ENCODE measurements at places on chromosomes 2 and 18. TPM values are rescaled to one million over a fixed set of nuclear protein-coding genes. Genes with fewer than 3 reads are reported as not detected.

DNA sequence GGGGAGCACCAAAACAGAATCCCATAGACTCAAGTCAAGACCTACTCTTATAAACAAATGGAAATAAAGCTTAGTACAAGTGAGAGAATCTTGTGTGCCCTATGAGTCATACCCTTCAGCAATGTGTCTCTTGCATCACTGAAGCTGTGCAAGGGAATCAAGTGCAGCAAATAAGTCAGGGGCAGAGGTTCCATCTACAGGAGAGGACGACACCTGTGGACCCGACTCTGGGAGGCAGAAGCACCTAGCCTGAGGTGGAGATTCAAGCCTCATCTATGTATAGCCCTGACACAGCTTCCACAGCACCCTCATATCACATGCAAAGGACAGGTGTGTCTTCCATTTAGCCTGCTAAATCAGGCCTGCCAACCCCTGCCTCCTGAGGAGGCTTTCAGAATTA, 298.2 kb downstream of the CNTNAP5 start:
- no peak for DNase-seq

GRCh38 chr2:106012001-106012590, 182.0 kb downstream of the UXS1 start:
- DNase-seq, result no peak

DNA sequence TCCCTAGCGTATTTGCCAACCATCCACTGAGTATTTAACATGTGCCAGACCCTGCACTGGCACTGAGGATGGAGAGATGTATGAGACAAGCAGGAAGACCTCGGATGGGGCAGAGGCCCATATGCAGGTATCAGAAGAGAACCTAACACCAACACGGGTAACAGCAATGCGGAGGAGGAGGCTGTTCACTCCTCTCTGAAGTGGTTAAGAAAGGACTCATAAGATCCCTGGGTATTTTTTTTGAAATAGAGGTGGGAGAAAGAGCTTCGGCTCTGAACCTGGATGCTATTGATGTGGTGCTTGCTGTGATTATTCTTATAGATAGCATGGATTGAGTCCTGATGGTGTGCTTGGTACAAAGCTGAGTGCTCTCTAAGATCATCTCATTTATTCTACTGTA, 418.3 kb downstream of the LPIN1 start:
- DNase-seq, result no peak

DNA sequence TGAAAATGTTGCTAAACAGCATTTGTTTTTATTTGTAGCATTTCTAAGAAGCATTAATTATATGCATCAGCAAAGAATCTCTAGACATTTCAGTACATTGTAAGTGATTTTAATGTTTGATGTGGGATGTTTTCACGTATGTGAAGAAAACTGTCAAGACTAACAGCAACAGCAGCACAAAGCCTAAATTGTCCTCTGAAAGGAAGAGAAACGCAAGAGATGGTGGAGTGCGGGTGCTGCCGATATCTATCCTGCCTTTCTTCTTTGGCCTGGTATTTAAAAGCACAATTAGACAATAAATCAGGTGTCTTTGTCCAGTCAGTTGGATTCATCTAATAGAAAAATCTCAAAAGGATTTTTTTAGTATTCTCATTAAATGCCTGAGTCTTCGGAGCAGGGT, 3.1 kb downstream of the TWIST2 start:
- no peak for DNase-seq

The MLPH gene
- 47.2 TPM for total RNA-seq

GRCh38 chr2:11224887-11225286, 69.6 kb downstream of the SLC66A3 start:
- DNase-seq, result no peak

DNA sequence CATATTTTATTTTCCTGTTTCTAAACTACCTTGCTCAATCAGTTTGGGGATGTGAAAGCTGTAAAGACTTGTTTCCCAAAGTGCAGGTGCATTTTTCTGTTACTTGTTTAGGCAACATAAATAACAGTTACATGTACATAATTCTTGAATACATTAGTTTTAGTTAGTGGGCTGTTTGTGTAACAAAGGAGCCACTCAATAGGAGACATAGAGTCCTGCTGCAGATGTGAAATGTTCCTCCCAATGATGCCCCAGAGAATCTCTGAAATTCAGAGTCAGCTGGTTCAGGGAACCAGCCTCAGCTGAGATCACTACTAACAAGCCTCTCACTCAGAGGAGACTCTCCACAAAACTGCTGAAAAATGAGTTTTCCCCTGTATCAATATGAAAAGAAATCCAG, 91.5 kb upstream of the TWSG1 start:
- no peak for DNase-seq

DNA sequence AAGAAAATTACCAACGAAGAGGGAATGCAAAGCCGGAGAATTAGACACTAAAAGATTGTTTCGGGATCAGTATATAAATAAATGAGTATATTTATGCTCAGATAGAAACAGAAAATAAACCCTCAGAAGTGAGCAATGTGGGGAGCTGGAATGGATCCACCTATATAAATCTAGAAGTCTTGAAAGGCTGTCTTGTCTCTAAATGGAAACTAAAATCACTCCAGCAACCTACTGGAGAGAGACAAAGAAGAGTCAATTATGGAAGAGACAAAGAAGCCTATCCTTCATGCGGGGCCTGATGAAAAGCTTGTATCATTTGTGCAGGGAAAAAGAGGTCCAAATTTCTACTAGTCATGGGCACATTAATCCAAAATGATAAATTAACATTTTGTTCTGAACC, 158.1 kb downstream of the DNAH7 start:
- no peak for DNase-seq

DNA sequence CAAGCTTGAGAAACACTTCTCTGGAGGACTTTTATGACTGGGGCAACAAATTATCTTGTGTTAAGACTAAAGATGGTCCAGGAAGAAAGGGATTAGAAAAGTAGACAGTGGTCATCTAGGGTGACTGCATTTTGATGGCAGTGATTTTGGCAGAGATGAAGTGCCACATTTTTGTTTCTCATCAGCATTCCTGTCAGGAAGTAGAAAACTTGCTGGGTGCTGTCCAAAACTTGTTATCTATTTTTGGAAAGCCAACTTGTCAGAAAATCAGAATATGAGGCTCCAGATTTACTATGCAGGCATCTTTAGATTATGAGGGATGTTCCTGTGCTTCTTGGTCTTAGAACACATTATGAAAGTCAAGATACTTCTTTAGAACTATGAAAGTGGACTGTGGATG, 29.0 kb upstream of the CALCRL start:
- no peak for DNase-seq

Measured in Calu3 (cell line).